ENCODE measurements at places on chromosomes 12 and 14.

DNA sequence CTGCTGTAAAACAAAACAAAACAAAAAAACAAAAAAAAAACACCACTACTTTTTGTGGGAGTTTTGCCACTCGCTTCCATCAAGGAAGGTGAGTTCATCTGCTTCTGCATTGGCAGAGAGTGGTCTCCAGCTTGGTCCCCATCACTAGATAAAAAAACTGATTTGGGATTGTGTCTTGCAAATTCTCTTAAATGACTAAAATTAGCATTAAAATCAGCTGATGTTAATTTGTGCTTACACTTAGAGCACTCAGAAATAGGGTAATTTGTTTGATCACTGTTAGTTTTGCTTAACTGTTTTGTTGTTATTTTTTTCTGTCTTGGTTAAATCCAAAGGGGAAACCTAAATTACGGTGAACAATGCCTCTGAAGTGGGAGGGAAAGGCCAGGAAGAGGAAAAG lies 1048.0 kb downstream of the LRFN5 start:
- DNase-seq, result no peak

GRCh38 chr12:122032580-122032979 lies 10.9 kb downstream of the BCL7A start:
- no peak for DNase-seq

- no peak for DNase-seq
Observed at GRCh38 chr14:104446611-104447010, 133.0 kb upstream of the C14orf180 start.

DNA sequence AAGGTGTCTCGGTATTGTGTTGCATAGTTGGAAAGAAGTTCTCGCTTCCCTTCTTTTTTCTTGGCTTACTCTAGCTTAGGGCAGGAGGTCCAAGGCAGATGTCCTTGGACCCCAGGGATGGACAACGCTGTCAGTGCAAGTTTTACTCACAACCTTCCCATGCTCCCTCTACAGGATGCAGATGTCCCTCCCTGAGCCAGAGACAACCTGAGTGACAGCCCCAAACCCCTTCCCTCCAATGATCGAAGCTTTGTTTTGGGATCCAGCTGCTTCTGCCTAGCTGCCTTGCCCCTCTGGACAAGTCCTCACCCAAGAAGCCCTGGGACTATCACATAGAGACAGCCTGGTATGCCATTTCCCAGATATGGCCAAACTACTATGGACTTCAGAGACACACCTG lies 112.0 kb upstream of the RAP1B start:
- no peak for DNase-seq

- no peak for DNase-seq
Observed at GRCh38 chr12:5388581-5389535, 43.0 kb upstream of the NTF3 start.

- DNase-seq, result no peak
Observed at GRCh38 chr14:100533656-100534485, 53.3 kb downstream of the BEGAIN start.

DNA sequence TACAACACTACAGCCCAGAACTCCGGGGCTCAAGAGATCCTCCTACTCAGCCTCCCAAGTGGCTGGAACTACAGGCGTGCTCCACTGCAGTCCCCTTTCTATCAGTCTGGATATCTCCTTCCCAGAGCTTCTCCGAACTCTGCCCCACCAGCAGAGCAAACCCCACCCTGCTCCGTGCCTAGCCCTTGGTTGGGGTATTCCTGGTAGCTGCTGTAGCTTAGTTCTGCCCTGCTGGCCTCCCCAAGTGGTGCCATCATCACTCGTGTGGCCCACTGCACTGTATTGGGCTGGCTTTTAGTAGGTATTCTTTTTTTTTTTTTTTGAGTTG lies 9.5 kb downstream of the HSP90AA1 start:
- DNase-seq, result no peak

- no peak for DNase-seq
Observed at GRCh38 chr14:103535891-103536565, 7.0 kb downstream of the TRMT61A start.

GRCh38 chr14:47278233-47278842 lies 397.1 kb downstream of the MDGA2 start:
- DNase-seq, result no peak

DNA sequence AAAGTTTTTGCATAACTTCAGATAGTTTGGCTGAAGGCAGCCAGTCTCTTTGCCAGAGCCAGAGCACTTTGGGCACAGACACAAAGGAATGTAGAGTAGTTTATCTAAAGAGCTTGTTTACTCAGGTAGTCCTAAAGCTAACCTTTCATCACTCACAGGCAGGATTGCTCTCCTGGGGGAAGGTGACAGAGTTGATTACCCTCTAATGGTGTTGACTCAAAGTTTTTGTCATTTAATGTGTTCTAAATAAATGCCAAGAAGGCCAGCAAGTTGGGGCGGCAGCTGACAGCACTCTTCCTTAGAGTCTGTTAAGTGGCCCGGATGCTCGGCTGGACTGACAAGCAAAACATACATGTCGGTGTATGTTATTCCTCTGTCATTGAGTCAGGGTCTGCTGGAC lies 9.3 kb upstream of the TAS2R46 start:
- no peak for DNase-seq

- DNase-seq, result peak; percentile 27
Observed at GRCh38 chr12:62581288-62582064, 114.8 kb downstream of the MON2 start.

DNA sequence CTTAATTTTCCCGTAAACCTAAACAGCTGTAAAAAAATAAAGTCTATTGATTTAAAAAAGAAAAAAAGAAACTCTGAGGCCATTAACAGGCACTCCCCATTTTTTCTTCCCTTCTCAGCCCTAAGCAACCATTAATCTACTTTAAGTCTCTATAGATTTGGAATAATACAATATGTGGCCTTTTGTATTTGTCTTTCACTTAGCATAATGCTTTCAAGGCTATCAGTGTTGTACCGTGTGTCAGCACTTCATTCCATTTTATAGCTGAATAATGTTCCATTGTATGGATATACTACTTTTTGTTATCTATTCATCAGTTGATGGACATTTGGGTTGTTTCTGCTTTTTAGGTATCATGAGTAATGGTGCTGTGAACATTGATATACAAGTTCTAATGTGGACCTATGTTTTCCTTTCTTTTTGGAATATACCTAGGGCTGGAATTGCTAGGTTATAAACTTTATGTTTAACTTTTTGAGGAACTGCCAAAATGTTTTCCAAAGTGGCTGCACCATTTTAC lies 15.7 kb downstream of the CREBL2 start:
- no peak for DNase-seq

DNA sequence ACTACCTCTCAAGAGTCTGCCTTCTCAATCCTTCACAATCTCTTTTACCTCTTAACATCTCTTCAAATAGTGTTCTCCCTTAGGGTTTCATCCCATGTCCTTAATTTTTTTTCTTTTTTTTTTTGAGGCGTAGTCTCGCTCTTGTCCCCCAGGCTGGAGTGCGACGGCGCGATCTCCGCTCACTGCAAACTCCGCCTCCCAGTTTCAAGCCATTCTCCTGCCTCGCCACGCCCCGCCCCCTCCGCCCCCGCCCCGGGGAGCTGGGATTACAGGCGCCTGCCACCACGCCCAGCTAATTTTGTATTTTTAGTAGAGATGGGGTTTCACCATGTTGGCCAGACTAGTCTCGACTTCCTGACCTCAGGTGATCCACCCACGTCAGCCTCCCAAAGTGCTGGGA lies 7.0 kb upstream of the BCAT1 start:
- DNase-seq, result no peak

- DNase-seq, result no peak
Observed at GRCh38 chr12:57471661-57472060, 8.0 kb downstream of the ARHGAP9 start.

GRCh38 chr14:93929048-93929535 lies 1.9 kb downstream of the FAM181A start:
- no peak for DNase-seq

- DNase-seq, result no peak
Observed at GRCh38 chr12:106333010-106333409, 24.5 kb upstream of the POLR3B start.

- peak; percentile 9 for DNase-seq
Observed at GRCh38 chr14:30375296-30375892, 183.6 kb upstream of the G2E3 start.

- peak; percentile 52 for DNase-seq
Observed at GRCh38 chr12:57846285-57846576, 298 bp downstream of the CTDSP2 start.
